H4 (cell line): ENCODE measurements at places on chromosomes 5 and 9. TPM values are rescaled to one million over a fixed set of nuclear protein-coding genes. Genes with fewer than 3 reads are reported as not detected.

The SPATA31D4 gene
- total RNA-seq: not detected in 2 replicates

The HMMR gene
- 45.7 and 47.1 TPM in 2 replicates for total RNA-seq

The LRRC19 gene
- total RNA-seq: not detected in 2 replicates

The RNF180 gene
- total RNA-seq: 6.3 and 6.6 TPM in 2 replicates

The SLC36A2 gene
- 0.14 TPM in 1 of 2 replicates, not detected in the other for total RNA-seq

The CDK7 gene
- total RNA-seq: 48.7 and 63.9 TPM in 2 replicates

The RMND5B gene
- 33.8 and 39.6 TPM in 2 replicates for total RNA-seq

The CEP72 gene
- total RNA-seq: 4.8 TPM in 2 replicates

The DNAJC18 gene
- 4.5 and 22.9 TPM in 2 replicates for total RNA-seq

The SLC6A18 gene
- total RNA-seq: not detected in 2 replicates

The SOHLH1 gene
- total RNA-seq: not detected in 2 replicates

The SAPCD2 gene
- total RNA-seq: 5.9 and 12.4 TPM in 2 replicates

The P4HA2 gene
- 83.5 and 85.5 TPM in 2 replicates for total RNA-seq

The WDR38 gene
- not detected in 2 replicates for total RNA-seq

The SPINK4 gene
- 4.5 TPM in 1 of 2 replicates, not detected in the other for total RNA-seq

The ZNF366 gene
- total RNA-seq: 0.35 TPM in 1 of 2 replicates, not detected in the other

The PCAT7 gene
- 2.5 and 2.8 TPM in 2 replicates for total RNA-seq

The NDST1 gene
- 18.8 and 26.6 TPM in 2 replicates for total RNA-seq

The SEMA5A gene
- total RNA-seq: 13.7 and 20.4 TPM in 2 replicates

The SH3PXD2B gene
- total RNA-seq: 7.7 and 9.4 TPM in 2 replicates

The IL31RA gene
- 7.6 and 10.5 TPM in 2 replicates for total RNA-seq

The IFNA10 gene
- not detected in 2 replicates for total RNA-seq

The BTNL3 gene
- not detected in 2 replicates for total RNA-seq

The FAM221B gene
- total RNA-seq: not detected in 2 replicates

The FOXD1 gene
- total RNA-seq: 5.2 and 5.4 TPM in 2 replicates

The CEL gene
- 0.06 and 0.14 TPM in 2 replicates for total RNA-seq

The TMEM174 gene
- total RNA-seq: not detected in 2 replicates

The CYLC2 gene
- total RNA-seq: not detected in 2 replicates

The CFAP157 gene
- total RNA-seq: not detected in 2 replicates

The FRMD3 gene
- total RNA-seq: 0.29 and 0.72 TPM in 2 replicates

The SLC25A2 gene
- total RNA-seq: not detected in 2 replicates

The GRAMD2B gene
- total RNA-seq: 0.52 TPM in 1 of 2 replicates, not detected in the other

The ZNF883 gene
- total RNA-seq: 3.2 and 3.6 TPM in 2 replicates

The CCNJL gene
- 6.6 and 7.4 TPM in 2 replicates for total RNA-seq

The GNAQ gene
- total RNA-seq: 17.5 and 20.6 TPM in 2 replicates

The SHISAL2B gene
- not detected in 2 replicates for total RNA-seq

The SAXO1 gene
- total RNA-seq: under 0.01 TPM in 1 of 2 replicates, not detected in the other

The AMACR gene
- 11.8 and 21.2 TPM in 2 replicates for total RNA-seq

The DMRT3 gene
- not detected in 2 replicates for total RNA-seq

The SLC2A6 gene
- 4.0 and 5.1 TPM in 2 replicates for total RNA-seq

The RMI1 gene
- total RNA-seq: 9.1 and 11.5 TPM in 2 replicates

The QRFP gene
- total RNA-seq: not detected in 2 replicates

The TMCO6 gene
- 9.6 and 15.9 TPM in 2 replicates for total RNA-seq

The PCDHGA2 gene
- 0.99 and 1.6 TPM in 2 replicates for total RNA-seq

The OR1Q1 gene
- not detected in 2 replicates for total RNA-seq

The ZNF454 gene
- 0.72 TPM in 1 of 2 replicates, not detected in the other for total RNA-seq

The ANKRD55 gene
- total RNA-seq: 0.45 and 1.2 TPM in 2 replicates

The TMC1 gene
- not detected in 2 replicates for total RNA-seq

The TLX3 gene
- not detected in 2 replicates for total RNA-seq

The ZBED3 gene
- total RNA-seq: 0.90 and 1.3 TPM in 2 replicates

The RASGEF1C gene
- total RNA-seq: 0.39 TPM in 1 of 2 replicates, not detected in the other

The TEX10 gene
- 29.4 and 32.7 TPM in 2 replicates for total RNA-seq

The COL23A1 gene
- 0.08 TPM in 1 of 2 replicates, not detected in the other for total RNA-seq

The FSD1L gene
- total RNA-seq: 0.49 and 1.0 TPM in 2 replicates

The TNC gene
- 45.0 and 45.9 TPM in 2 replicates for total RNA-seq
